ENCODE measurements at places on chromosomes 7 and 10.

- no peak for DNase-seq
Measured at GRCh38 chr10:123855008-123855684, 36.5 kb downstream of the CPXM2 start.

GRCh38 chr10:30970760-30971460 lies 60.8 kb downstream of the ZNF438 start:
- no peak for DNase-seq

DNA sequence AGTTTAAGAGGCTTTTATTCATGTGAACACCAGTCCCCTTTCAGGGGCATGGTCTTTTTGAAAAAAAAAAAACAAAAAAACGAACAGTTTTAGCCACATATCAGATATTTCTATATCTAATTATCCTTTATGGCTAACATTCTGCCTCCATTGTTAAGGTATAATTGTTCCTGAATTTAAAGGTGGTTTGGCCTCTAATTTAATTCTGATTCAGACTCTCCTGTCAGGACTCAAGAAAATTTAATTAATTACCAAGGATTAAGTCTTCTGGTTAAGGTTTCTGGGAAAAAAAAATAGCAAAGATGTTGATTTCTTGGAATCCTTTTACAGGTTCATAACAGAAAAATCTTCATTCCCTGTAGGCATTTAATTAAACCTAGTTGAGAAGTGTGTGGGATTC lies 27.4 kb downstream of the COL1A2 start:
- no peak for DNase-seq

- DNase-seq: no peak
Measured at GRCh38 chr7:130492523-130493274, 814 bp downstream of the MEST start.

DNA sequence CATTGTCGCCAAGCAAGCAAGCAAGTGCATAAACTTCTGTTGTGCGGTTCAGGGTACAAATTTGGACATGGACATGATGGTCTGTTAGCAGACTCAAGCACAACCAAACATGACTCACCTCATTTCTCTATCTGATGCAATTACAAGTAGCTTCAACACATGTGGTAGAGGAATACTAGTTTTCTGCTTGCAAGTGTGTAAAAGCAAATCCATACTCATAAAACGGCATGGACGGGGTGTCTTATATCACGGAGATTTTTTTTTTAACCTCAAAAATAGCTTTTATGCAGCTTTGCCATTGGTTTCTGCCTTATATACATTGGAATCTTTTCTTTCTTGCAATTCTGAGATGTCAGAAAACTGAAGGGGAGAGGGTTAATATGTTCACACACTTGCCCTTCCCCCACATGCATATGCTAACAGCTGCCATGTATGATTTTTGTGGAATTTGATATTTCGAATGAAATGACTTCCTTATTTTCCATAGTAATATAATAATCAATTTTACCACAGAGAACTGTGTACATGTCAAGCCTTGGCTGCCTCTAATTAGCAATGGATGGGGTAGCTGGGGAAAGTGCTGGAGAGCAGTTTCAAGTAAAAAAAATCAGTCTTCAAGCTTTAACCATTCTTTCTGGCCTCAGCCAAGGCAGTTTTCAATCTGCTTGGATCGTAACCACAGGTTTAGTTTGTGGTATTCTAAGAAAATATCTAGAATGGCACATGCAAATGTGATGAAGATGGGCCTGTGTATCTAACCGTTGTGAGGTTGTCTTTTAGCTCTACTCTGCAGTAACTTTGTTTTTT lies 106.0 kb upstream of the PDCD4 start:
- no peak for DNase-seq

- no peak for DNase-seq
Measured at GRCh38 chr7:119483364-119483763, 789.6 kb upstream of the KCND2 start.

GRCh38 chr7:44936322-44936721 lies 42.5 kb downstream of the MYO1G start:
- no peak for DNase-seq

DNA sequence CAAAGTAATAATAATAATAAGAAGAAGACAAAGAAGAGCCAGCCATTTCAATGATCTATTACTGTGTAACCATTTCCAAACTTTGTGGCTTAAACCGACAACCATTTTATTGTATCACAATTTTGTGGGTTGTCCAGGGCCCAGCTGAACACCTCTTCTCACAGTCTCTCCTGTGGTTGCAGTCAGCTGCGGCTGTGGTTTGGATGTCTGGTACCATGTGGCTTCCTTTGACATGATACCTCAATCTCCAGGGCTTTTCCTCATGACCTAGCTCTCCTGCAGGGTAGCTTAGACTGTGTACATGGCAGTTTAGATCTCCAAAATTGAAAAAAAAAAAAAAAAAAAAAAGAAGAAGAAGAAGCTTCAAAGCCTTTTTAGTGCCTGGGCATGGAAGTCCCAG lies 72.6 kb upstream of the NFKB2 start:
- no peak for DNase-seq

- DNase-seq: no peak
Measured at GRCh38 chr7:84022009-84022408, 172.6 kb downstream of the SEMA3A start.

DNA sequence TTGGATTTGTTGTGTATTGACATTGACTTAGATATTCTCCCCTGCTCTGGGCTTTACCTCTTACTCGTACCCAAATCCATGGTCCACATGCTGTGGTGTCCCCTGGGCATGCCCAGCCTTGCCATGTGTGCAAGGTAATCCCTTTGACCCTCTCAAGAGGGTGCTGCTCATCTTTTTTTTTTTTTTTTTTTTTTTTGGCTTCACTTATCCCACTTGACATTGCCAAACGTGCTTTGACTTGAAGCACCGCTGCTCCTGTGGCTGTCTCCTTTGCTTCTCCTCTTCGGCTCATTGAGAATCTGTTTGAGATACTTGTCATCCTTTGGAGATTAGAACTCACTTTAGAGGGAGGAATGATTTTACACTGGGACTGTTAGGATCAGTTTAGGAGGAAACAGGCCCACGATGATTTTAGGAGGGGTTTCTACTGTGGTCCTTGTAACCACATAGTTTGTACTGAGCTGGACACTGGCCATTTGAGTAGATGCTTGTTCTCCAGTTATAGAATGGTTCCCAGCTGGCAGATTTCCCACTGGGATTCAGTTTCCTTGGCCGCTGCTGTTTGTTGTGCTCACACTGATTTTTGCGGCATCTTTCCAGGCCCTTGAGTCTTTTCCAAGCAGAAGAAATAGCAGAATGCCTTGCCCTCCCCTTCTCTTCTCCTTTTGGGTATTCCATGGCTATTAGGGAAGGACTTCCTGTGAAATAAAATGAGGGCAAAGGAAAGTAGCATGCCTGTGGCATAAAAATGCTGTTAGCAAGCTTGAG lies 184.8 kb downstream of the AUTS2 start:
- no peak for DNase-seq

DNA sequence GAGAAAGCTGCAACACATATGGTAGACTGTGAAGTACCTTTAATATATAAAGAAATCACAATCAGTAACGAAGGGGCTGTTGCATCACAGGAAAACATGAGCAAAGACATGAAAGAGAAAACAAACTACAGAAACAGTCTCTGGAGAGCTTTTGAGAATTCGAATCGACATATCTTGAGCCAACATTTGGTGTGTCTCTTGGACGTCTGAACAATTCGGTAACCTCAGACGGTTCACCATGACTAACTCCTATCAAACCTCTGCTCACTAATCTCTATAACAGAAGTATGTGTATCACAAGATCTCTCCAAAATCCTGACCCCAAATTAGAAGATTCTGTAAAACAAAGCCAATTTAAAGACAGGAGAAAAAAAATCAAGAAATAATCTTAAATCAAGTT lies 262.0 kb upstream of the YAE1 start:
- no peak for DNase-seq

- DNase-seq: no peak
Measured at GRCh38 chr10:6109444-6109775, 20.6 kb downstream of the RBM17 start.

- DNase-seq: no peak
Measured at GRCh38 chr10:130807721-130808120, 503.8 kb downstream of the TCERG1L start.

DNA sequence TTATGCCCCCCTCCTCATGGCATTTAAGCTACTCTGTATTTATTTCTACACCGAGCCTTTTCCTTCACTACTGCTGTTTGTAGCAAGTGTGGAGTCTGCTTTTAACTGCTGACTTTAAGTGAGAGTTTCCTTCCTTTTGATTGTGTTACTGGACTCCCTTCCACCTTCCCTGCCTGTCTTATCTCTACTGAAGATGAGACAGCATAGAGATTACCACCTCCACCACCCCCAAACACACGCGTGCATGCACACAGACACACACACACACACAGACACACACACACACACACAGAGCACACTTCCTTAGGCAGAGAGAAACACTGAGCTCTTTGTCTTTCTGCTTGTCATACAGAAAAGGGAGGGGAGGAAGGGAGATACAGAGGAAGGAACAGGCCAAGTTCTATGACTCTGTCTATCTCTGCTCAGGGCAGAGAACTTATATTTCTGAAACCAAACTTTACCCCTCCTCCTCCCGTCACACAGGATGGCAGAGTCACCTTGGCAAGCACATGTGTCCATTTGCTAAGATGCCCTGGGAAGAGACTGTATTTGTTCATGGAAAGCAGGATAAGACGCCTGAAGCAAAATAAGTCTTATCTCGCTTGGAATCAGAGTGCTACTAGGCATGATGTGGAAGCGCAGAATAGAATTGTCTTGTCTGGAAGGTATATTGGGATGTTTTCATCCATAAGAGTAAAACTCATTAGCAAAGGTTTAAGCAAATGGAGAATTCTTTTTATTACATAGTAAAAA lies 81.8 kb upstream of the CAV2 start:
- DNase-seq: no peak

All from brain pericyte (primary cell).